ENCODE measurements at places on chromosomes 6 and 20.

DNA sequence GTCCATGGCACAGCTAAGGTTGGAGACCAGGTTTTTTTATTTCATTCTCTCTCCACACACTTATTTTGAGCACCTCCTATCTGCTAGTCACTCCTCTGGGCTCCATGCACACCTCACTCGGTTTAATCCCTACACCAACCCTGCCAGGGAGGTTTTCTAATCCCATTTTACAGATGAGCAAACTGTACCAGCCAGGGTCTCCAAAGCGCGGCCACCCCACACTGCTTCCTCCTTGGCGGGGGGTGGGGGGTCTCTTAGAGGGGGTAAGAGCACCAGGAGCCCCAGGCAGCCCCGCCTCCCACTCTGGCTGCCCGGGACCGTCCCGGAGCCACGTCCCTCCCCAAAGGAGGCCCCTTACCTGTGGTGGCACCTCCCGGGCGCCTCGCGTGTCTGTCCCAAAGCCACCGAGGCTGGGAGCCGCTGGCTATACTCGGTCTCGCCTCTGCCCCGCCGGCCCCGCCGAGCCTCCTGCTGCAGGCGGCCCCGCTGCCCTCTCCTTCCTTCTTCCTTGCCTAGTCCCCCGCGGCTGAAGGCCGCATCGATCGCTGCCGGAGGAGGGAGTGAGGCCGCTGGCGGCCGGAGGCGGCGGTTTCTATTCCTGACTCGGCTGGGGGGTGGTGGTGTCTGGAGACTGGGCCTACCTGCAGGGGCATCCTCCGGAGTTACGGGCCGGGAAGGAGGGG, at the start of gene KCNS1:
Gene KCNS1, minus strand, starts transcription at position 565 of the 683 bp plus-strand sequence. CDS start 1,891 bp downstream, outside the sequence.
- no peak for DNase-seq

DNA sequence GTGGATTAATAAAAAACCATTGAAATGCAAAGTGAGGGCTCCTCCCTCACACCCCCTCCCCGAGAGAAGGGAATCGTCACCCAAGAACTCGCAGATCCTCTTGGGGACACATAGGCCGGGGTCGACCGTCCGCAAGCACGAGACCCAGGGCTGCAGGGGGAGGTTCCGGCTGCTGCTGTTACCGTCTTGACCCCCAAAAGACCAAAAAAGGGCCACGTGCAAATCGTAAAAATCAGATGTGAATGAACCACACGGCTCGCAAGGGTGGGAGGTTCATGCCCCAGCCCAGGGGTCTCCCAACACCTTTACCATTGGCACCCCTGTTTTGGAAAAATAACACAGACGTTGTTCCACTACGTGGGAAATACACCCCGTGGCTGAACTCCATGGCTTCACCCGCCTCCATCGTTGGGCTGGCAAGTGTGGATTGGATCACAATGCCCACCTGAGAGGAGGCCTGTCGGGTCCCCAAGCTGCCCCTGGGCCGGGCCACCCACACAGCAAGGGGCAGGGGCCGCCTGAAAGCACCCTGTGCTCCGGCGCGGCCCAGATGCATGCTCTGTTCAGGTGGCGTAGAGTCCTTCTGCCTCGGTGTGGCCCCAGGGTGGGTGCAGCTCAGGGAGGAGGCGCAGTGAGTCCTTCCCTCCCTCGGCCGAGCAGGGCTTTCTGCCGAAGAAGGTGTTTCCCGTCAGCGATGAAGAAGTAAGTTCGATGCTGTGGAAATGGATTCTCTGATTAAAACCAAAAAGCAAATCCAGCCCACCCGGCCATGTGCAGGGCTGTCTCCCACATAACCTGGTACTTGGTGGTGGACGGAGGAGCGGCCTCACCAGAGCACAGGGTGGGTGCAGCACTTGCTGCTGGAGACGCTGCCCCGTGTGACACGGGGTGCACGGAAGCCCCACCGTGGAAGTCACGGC, 85.0 kb downstream of the YTHDF1 start:
- DNase-seq, result no peak

DNA sequence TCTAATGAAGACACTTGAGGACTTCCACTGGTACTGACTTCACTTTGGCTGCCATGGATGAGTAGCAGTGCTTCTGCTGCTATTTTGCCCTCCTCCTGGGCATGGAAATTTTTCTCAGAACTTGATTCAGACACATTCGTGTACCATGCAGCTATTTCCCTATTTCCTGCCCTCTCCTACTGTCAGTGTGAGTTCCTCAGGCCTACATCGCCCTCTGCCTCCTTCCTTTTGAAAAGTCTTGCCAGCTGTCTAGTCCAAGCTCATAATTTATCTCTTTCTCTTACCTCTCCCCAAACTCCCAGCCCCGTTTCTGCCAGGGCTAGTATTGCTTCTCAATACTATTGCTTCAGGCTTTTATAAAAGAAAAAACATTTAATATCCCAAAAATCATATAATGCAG, 470.2 kb downstream of the ADGRB3 start:
- DNase-seq, result no peak

GRCh38 chr6:53850527-53850926, 55.7 kb downstream of the LRRC1 start:
- no peak for DNase-seq

- no peak for DNase-seq
Measured at GRCh38 chr6:15854826-15855710, 192.2 kb upstream of the DTNBP1 start.

- DNase-seq, result peak; percentile 61
Measured at GRCh38 chr6:124823240-124824111, 138.8 kb upstream of the RNF217 start.

Data from NCI-H774 (cell line).